ENCODE measurements at places on chromosomes 11 and 22.

GRCh38 chr11:21082853-21083252 lies 413.5 kb downstream of the NELL1 start:
- no peak for DNase-seq

DNA sequence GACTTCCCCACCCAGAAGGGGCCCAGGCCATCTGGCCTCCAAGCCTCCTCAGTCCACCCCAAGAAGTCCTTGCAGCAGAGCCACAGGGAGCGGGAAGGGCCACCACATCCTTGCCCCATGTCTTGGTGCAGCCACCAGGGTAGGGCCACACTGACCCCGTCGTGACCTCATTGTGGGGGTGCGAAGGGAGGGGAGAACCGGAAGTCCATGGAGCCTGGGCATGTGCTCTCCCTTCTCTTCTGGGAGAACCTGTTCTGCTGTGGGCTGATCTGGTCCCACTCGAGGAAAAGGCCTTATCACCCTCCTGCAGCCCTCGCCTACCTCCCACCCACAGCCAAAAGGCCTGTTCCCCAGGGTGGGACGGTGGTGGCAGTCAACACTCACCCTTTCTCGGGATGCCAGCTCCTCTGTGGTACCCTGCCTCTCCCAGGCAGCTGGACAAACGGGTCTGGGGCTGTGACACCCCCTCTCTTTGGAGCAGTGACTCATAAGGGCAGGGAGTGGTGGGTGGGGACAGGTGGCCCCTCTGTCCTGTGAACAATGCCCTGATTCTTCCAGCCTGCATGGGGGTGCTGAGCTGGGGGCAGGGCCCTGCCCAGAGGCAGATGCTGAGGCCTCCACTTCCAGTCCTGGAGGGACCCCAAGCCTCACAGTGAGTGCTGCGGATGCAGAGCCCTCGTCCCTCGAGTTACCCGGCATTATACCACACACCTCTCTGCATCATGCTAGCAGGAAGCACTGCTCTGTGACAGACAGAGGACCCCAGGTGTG lies 14.6 kb upstream of the CTSD start:
- DNase-seq = no peak

DNA sequence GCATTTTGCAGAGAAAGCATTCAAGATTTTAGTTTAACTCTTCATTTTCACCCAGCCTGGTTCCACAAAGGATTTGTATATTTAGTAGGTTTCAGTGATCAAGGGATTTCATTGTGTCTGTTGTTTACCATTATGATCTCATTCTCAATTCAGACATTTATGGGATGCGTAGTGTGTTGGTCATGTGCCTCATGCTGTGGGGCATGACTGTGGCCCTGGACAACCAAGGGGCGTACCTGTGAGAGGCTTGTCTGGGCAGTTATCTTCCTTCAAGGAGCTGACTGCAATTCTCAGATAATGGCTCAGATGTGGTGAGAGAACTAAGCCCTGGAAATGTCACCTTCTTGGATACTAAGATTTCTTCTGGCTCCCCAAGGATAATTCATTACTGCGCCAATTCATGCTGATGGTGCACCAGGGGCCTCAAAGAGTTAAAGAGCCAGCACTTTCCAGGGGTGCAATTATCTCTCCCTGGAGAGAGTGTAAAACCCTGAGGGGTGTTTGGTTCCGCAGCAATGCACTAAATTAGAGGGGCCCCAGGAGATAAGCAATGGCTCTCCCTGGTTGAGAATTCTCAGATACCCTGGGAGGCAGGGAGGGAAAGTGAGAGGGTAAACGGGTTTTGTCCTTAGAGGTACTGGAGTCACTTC lies 32.2 kb downstream of the SLC6A5 start:
- no peak for DNase-seq

GRCh38 chr11:131486937-131487635 lies 116.7 kb downstream of the NTM start:
- no peak for DNase-seq

- DNase-seq = no peak
Observed at GRCh38 chr11:59943997-59944714, 5.9 kb downstream of the OOSP1 start.

GRCh38 chr11:115226556-115226955 lies 277.7 kb downstream of the CADM1 start:
- peak; percentile 29 for DNase-seq

DNA sequence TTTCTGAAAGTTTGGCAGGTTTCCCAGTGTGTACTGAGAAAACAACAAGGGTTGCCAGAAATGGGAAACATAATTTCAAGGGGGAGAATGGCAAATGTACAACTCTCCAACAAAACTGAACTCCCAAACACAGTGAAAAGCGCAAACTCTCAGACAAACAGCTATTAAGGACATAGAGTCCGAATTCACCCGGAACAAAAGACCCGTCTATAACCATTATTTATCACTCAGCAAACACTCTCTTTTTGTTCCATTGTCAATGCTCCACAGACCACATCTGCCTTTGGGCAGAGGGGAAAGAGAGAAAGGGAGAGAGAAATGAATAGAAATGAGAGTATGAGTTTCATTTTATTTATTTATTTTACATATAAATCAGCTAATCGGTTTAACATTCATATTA lies 21.7 kb downstream of the KIRREL3 start:
- DNase-seq = no peak

DNA sequence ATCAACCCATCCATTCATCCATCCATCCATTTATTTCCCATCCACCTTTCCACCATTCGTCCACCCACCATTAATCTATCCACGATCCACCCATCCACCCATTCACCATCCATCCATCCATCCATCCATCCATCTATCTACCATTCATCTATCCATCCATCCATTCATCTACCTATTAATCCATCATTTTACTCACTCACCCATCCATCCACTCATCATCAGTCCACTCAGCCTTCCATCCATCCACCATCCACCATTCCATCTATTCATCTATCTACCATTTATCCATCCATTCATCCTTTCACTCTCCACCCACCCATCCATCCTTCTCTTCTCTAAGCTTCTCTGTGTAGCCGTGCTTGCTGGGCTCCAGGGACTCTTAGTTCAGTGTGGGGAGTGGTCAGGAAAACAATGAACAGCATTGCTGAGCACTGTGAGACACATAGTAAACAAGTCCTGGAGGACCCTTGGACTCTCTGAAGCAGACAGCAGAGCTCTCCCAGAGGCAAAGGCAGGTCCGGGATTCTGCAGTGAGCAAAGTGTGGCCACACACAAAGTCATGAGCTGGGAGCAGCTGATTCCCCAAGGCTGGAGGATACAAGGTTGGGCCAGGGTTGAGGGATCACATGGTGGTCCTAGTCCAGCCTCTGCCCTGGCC lies 642.2 kb downstream of the BRD1 start:
- no peak for DNase-seq

- no peak for DNase-seq
Observed at GRCh38 chr11:88208745-88209144, 33.5 kb upstream of the RAB38 start.

- no peak for DNase-seq
Observed at GRCh38 chr11:69290806-69291205, 3.1 kb upstream of the MYEOV start.

- no peak for DNase-seq
Observed at GRCh38 chr11:39205236-39205995, 2254.0 kb downstream of the LRRC4C start.

DNA sequence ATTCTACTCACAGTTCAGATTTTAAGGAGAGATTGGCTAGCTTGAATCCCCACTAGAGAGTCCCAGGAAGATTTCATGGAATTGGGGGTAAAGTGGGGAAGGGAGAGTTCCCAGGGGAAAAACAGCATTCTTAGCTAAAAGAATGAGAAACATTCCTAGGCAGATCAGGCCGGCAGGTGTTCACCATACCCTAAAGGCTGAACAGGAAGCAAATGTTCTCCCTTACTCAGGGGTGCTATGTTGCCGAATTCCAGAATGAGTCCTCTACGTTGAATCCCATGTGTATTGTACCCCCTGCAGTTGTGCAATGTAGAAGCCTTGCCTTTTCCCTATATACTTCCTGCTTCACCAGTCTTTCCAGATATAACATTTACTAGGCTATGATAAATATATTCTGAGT lies 135.2 kb upstream of the NCAM1 start:
- DNase-seq = no peak

DNA sequence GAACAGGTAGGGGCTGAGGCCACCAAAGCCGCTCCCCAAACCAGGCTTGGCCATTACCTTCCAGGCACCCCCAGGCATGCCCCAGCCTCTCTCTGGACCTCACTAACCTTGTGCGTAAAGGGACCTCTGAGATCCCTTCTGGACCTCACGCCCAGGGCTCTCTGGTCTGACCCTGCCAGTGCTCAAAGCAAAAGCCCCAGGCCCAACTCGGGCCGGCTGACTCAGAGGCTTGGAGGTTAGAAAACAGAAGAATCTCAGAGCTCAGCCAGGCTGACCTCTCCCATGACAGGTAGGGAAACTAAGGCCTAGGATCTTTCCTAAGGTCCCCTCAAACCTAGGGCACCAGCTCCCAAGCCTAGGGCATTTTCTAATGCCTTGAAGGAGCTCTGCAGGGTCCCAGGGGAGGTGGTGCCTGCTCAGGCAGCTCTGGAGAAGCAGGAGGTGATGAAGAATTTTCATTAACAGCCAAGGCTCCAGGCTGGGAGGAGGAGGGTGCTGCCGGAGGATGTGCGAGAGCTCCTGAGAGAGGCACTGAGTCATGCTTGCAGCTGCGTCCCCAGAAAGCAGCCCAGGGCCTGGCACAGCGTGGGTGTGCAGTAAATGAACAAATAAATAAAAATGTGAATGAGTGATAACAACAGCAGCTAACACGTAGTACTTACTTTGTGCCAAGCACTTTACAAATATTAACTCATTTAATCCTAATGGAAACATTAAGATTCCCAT lies 25.6 kb downstream of the ARRB1 start:
- peak; percentile 86 for DNase-seq

GRCh38 chr11:28756977-28757376 lies 648.8 kb downstream of the METTL15 start:
- DNase-seq = peak; percentile 65

DNA sequence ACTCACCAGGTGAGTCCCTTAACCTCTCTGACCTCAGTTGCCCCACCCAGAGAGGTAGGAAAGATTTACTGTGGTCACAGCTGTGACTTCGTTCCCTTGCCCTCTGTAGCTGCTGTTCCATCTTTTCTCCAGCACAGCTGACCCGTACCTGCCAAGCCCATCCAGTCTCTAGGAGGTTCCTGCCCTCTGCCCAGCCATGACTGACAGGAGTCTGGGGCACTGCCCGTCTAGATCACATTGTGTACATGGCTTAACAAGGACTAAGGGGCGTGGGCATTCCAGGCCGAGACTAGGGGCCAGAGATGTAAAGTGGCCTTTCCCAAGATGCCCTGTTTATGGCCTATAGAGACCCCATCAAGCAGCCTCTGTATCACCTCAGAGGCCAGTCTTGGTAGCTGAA lies 132.0 kb downstream of the PARVA start:
- no peak for DNase-seq

DNA sequence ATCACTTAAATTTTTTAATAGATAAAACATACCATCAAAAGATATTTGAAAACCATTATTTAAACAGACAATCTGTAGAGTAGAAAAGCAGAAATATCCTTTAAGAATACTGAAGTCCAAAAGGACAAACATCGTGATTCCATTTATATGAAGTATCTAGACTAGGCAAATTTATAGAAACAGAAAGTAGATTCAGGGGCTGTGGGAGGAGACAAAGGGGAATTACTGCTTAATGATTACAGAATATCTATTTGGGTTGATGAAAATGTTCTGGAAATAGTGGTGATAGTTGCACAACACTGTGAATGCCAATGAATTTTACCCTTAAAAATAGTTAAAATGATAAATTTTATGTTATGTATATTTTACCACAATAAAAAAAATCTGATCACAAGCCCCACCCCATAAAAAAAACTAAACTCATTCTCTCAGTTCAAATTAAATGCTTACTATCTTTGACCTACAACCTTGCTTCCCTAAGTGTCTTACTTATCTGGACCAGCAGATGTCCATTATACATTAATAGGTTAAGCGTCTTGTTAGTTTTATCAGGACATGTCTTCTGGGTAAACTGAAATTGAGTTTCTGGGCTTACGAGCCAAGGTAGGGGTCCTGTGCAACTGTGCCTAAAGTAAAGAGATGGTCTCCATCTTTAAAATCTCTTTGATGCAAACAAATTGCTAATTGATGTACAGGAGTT lies 86.3 kb downstream of the FCHSD2 start:
- no peak for DNase-seq

- peak; percentile 91 for DNase-seq
Observed at GRCh38 chr11:65288706-65289536, 25.7 kb upstream of the CDC42EP2 start.

GRCh38 chr11:6646071-6646470 lies 9.5 kb downstream of the DCHS1 start:
- DNase-seq = peak; percentile 92

GRCh38 chr11:62217191-62217748 lies 8.8 kb downstream of the SCGB2A1 start:
- peak; percentile 45 for DNase-seq

Measured in foreskin fibroblast (primary cell).